ENCODE measurements at places on chromosomes 4 and X. TPM values are rescaled to one million over a fixed set of nuclear protein-coding genes. Genes with fewer than 3 reads are reported as not detected.

Gene TEX11
- not detected for total RNA-seq

Gene SMIM10L2A
- 1.8 TPM for total RNA-seq

Gene PTCHD1
- total RNA-seq: not detected

Gene APEX2
- 23.7 TPM for total RNA-seq

Gene CASK
- total RNA-seq: 52.1 TPM

Gene GATA1
- total RNA-seq: not detected

Gene SMIM31
- total RNA-seq: not detected

Gene STK32B
- not detected for total RNA-seq

Gene EREG
- total RNA-seq: not detected

Gene EGF
- total RNA-seq: not detected

Gene CT45A1
- total RNA-seq: not detected

Gene LRAT
- total RNA-seq: not detected

Gene DKK2
- not detected for total RNA-seq

Gene PLAC8
- total RNA-seq: 305 TPM

Gene FAM200B
- total RNA-seq: 19.5 TPM

Gene CENPI
- total RNA-seq: 21.4 TPM

Gene GAK
- 169 TPM for total RNA-seq

Gene PNMA5
- 0.17 TPM for total RNA-seq

Gene TAPT1
- 46.1 TPM for total RNA-seq

Gene KIF4A
- 27.9 TPM for total RNA-seq

Gene IL2RG
- total RNA-seq: 395 TPM

Gene GYG2
- not detected for total RNA-seq

Gene RADX
- 10.4 TPM for total RNA-seq

Gene MAGEA10
- total RNA-seq: not detected

Gene IL2
- 1.7 TPM for total RNA-seq

Gene NAT8L
- total RNA-seq: 0.14 TPM

Gene CFAP47
- not detected for total RNA-seq

Gene TRMT10A
- total RNA-seq: 5.5 TPM

Gene PCSK1N
- total RNA-seq: 0.68 TPM

Gene CLGN
- not detected for total RNA-seq

Gene DGAT2L6
- total RNA-seq: not detected

Gene CCDC160
- total RNA-seq: not detected

Gene C4orf50
- 0.19 TPM for total RNA-seq

Gene MAOB
- not detected for total RNA-seq

Gene MAGEB1
- not detected for total RNA-seq

Gene GABRG1
- not detected for total RNA-seq

Gene MAGEA4
- total RNA-seq: not detected

Gene ITGB1BP2
- 4.9 TPM for total RNA-seq

Gene XPNPEP2
- 0.67 TPM for total RNA-seq

Gene GRPR
- not detected for total RNA-seq

Gene BEX2
- total RNA-seq: 15.7 TPM

Gene PTPN13
- 0.06 TPM for total RNA-seq
